ENCODE measurements at places on chromosomes 13 and 19.

DNA sequence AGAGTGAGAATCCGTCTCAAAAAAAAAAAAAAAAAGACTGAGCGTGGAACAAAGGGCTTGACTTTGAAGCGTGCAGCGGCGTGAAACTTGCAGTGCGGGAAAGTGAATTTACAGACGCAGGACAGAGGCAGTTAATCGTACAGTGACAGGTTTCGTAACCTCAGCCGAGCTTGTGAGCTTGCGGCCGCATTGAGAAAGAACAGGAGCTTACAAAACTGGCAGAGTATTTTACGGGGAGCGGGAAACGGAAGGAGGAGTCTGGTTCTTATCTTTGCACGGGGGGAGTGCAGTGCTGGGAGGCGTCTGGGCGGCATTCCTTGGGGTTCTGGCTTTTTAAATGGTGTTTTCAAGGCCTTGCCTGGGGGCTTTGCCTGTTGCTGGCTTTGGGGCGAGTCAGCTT lies 6.0 kb upstream of the BSG start:
- DNase-seq, result no peak

GRCh38 chr13:24511816-24512196 lies 772 bp downstream of the PARP4 start:
- DNase-seq, result no peak

DNA sequence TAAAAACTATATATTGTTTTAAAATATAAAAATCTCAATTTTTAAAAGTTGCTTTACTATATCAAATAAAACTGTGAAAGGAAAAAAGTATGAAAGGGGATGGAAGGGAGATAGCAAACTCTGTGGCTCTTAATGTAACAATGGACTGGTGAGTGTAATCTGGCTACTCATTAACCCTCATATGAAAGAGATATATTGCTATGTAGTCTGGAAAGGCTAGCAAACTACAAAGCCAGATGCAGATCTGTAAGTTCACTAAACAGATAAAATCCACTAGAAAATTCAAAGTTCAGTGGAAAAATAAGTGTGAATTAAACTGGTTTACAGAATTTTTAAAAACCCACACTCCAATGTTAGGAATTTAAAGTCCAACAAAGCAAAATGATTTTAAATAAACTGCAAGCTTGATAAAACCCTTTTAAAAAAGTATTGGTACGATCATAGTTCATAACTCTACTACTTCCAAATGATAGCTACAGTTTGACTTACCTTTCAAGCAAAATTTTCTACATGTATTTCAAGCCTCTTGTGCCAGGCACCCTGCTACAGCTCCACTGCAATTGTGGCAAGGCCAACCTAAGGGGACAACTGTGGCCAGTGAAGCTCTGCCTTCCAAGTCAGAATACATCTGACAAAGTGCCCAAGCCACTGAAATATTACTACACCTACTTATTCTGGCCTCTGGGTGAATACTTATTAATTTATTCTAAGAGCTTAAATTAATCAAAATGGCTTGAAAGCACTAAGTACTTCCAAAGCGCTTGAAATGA lies 647 bp upstream of the ELF1 start:
- DNase-seq, result no peak

GRCh38 chr19:49770529-49770928 lies 3.7 kb downstream of the AP2A1 start:
- DNase-seq, result no peak

- no peak for DNase-seq
These were observed 119.9 kb downstream of the TBC1D4 start for GRCh38 chr13:75362026-75362425.

All from osteocyte (in vitro differentiated cells).